ENCODE measurements at places on chromosomes 5 and 9.
A peak's percentile ranks its signal among the peaks of the same experiment; 100 is the strongest.

DNA sequence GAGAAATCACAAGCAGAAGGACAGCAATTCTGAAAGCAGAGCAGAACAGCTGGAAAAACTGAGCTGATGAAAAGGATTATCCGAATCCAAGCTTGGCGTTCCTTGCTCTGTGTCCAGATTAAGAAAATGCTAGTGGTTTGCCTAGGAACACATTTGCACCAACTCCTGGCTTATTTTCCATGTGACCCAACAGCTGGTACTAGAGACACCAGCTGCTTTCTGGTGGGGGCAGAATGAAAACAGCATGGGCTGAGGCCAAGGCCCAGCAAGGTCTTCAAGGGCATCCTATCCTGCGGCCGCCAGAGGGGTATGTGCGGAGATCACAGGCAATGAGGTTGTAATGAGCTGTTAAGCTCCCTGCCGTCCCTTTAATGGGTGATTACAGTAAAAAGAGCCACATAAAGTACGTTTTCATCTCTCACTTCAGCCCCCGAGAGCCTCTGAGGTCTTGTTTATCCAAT is 131.5 kb downstream of the DOCK8 start:
- no peak for DNase-seq

DNA sequence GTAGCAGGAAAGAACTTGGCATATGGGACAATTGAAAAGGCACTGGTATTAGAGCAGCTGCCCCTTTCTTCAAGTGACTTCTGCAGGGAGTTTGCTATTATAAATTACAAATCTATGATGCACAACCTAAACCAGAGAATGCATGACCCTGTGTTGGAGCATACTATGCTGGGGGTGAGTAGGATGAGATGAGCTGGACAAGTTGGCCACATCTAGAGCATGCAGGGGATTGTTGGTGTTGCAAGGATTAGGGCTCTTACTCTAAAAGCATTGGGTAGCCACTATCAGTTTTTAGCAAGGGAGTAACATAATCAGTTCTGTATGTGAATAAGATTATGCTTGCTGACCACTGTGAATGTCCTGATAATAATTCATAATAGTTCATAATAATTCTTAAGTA is 186.7 kb downstream of the KIAA0825 start:
- no peak for DNase-seq

- DNase-seq = no peak
Measured at GRCh38 chr5:89273289-89273688, 390.3 kb upstream of the MEF2C start.

DNA sequence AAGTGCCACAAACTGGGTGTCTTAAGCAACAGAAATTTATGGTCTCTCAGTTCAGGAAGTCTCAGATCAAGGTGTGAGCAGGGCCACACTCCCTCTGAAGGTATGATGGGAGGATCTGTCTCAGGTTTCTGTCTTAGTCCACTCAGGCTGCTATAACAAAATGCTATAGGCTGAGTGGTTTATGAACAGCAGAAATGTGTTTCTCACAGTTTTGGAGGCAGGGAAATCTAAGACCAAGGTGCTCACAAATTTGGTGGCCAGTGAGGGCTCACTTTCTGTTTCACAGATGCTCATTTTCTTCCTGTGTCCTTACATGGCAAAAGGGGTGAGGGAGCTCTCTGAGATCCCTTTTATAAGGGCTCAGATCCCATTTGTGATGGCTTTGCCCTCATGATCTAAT is 281.4 kb downstream of the CWC27 start:
- DNase-seq = no peak

DNA sequence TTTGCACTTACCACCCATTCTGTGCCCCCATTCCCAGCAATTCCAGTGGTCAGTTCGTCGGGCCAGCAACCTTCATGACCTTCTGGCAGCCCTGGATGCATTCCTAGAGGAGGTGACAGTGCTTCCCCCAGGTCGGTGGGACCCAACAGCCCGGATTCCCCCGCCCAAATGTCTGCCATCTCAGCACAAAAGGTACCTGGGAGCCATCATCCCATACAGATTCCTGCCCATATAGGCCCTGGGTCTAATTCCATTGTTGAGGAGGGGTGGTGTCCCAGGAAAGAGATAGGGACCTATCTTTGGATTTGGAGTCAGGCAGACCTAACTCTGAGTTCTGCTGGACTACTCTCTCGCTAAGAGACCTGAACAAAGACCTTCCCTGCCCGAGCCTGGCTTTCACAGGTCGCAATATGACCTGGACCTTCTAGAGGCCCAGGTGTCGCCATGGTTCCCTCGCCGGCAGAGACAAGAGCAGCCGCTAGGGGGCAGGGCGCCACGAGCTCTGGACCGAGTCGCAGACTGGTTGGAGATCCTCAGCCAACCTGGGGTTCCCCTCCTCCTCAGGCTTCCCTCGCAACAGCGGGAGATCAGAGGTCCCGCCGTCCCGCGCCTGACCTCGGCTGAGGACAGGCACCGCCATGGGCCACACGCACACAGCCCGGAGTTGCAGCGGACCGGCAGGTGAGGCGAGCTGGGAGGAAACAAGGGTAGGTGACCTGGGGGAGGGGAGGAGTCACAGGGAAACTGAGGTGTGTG is 3.1 kb downstream of the SLC4A9 start:
- DNase-seq = peak; percentile 76

DNA sequence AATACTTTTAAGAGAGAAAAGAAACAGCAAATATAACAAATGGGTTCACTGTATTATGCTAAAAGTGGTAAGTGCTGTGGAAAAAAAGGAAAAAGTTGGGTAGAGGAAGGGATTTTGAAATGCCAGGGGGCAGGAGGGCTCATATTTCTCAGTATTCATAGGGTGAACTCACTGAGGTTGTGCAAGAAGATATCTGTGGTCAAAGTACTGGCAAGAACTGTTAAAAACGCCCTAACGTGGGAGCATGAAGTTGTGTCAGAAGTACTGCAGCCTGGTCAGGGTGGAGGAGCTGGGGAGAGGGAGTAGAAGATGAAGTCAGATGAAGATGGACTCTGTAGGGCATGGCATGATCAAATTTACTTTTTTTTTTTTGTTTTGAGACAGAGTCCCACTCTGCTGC is 31.2 kb upstream of the SLC28A3 start:
- peak; percentile 5 for DNase-seq

DNA sequence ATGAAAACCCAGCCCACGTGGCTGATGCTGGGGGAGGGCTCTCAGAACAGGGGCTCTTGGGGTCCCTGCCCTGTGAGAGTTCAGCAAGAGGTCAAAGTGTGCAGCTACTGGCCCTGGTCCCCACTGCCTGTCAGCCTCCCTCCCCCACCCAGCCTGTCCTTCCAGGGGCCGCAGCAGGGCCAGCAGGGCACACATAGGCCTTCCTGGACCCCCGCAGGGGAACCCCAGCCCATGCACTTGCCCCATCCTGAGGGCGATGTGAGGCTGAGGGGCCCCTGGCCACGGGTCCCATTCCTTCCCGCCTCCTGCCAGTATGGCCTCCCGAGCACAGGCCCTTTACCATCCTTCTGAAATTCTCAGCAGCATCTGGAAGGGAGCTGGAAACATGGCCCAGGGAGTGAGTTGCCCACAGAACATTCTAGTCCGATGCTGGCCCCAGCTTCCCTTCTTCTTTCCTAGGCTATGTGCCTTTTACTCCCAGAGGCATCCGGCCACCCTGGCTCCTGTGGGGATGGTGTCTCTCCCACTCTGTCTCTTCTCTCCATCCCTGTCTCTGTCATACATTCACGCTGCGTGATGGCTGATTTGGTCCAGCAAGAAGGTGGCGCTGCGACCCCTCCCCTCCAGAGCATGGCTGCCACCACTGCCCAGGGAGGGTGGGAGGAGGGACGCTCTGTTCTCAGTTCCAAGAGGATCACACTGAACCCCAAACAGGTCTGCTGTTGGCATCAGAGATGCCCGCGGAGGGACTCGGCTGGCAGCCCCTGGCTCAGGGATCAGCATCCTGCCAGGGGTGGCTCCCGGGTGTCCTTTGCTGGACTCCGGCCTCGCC is 19.6 kb downstream of the MRPL36 start:
- DNase-seq = no peak

GRCh38 chr5:59810041-59810440 is 83.5 kb downstream of the PDE4D start:
- peak; percentile 55 for DNase-seq

DNA sequence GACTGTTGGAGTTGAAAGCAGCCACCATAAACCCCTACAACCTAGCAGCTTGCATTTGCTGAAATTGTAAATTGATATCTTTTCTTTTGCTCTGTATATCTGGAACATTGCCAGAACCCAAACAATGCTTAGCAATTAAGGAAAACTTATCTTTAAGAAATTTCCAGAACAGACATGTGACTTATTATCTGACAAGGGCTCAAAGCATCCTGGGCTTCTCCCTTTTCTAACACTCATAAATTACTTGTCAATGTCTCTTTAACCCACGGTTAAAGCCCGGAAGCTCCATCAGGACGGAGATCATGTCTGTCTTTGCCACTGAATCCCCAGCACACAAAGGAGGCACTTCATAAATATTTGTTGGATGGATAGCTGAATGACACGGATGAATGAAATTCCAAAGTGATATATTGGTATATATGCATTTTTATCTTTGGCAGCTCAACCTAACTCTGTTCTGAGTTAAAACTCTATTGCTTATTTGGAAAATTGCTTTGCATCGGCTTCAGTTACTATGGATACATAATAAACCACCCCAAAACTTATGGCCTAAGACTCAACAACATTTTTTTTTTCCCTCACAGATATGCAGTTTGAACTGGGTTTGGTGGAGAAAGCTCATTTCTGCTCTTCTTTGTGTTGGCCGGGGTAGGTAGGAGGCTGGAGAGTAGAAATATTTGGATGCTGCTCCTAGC is 103.1 kb upstream of the CLINT1 start:
- no peak for DNase-seq

DNA sequence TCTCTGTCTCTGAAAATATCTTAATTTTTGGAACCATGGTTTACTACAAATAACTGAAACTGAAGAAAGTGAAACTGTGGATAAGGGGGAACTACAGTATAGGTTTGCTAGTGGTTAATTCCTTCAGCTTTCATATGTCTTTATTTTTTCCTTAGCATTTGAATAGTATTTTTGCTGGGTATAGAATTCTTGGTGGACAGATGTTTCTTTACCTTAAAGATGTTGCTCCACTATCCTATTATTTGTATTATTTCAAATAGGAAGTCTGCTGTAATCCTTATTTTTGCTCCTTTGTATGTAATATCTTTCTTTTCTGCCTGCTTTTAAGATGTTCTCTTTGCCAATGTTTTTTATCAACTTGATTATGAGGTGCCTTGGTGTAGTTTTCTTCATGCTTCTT is 152.9 kb upstream of the ISL1 start:
- no peak for DNase-seq

DNA sequence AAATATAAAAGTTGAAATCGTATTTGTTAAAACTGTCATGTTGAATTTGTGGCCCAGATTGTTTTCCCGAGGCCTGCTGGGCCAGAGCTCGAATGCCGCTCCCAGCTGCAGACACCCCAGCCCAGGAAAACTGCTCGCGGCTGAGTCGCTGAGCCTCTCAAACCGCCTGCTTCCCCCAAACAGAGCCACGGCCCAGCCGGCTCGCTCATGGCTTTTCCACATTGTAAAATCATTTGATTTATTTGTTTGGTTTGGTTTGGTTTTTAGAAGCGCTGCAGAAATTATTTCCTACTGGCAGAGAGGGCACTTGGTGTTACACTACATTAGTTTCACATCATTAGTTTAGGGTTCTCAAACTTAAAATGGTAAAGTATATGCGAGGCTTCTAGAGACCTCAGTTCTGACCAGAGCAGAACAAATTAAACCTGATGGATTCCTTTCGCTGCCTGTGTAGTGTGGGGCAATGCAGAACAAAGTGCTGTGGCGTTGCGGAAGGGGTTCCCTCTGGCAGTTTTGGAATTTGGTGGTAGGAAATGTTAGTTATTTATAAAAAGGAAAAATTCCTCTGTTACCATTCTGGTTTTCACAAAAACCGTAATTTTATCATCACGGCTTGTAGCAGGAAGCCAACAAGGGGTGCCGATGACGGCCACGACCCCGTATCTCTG is 156.5 kb upstream of the PITX1 start:
- DNase-seq = no peak
